ENCODE measurements at places on chromosomes 16 and 17. TPM values are rescaled to one million over a fixed set of nuclear protein-coding genes. Genes with fewer than 3 reads are reported as not detected.

ATP6V0C gene
- 99.7 TPM for polyA plus RNA-seq

DNA sequence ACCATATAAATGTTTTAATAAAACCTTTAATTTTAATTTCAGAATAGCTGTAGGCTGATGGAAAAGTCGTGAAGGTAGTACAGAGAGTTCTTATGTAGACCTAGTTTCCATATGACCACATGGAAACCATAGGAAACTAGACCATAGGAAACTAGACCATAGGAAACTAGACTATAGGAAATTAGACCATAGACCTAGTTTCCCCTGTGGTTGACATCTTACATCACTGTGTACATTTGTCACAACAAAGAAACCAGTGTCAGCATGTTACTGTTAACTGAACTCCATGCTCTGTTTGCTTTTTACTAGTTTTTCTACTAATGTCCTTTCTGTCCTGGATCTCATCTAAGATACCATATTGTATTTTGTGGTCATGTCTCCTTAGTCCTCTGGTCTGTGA is 14.6 kb downstream of the NUDT7 start:
- H3K4me3 ChIP-seq, result no peak overlapping the region
- peaks cover 14% of the 10 kb centered on the region for H3K36me3 ChIP-seq
- no peak for DNase-seq
- no peaks in the 10 kb centered on the region for H3K4me1 ChIP-seq
- H3K27me3 ChIP-seq, result no peaks in the 10 kb centered on the region

- peak overlapping the region; percentile 94 for H3K27ac ChIP-seq
- DNase-seq, result peak; percentile 94
- peak overlapping the region; percentile 86 for H3K4me3 ChIP-seq
- no peaks in the 10 kb centered on the region for H3K36me3 ChIP-seq
- H3K27me3 ChIP-seq, result no peaks in the 10 kb centered on the region
Observed at GRCh38 chr16:3020604-3021448, 658 bp downstream of the TNFRSF12A start.

CCDC137 gene
- 21.4 TPM for polyA plus RNA-seq

DNA sequence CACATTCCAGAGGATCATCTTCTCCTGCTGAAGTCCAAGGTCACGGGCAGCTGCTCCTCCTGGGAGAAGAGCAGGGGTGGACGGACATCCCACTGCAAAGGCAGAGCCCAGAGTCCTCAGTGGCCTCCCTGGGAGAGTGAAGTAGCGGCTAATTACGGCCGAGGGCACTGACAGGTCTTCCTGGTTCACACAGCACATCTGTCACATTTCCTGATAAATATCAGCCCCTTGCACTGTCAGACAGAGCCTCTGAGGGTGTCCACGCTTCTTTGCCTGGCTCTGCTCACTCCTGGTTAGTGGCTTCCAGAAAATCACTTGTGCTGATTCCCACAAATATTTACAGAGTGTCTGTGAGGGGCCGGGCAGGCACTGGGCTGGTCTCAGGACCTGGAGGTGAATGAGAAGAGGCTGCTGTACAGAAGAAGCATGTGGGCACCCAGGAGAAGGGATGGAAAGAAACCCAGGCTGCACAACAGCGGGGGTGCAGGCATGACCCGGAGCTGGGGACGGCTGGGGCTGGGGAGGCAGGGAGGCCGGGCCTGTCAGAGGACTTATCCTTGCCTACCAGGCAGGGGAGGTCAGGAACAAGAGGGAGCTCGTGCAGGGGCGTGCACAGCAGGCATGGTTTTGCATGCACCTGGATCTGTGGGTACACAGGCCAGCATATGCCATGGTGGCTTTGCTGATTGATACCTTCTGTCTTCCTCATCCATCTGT is 258.2 kb upstream of the TNRC6C start:
- no peak overlapping the region for H3K4me3 ChIP-seq
- no peaks in the 10 kb centered on the region for H3K27me3 ChIP-seq
- no peaks in the 10 kb centered on the region for H3K4me1 ChIP-seq

DNA sequence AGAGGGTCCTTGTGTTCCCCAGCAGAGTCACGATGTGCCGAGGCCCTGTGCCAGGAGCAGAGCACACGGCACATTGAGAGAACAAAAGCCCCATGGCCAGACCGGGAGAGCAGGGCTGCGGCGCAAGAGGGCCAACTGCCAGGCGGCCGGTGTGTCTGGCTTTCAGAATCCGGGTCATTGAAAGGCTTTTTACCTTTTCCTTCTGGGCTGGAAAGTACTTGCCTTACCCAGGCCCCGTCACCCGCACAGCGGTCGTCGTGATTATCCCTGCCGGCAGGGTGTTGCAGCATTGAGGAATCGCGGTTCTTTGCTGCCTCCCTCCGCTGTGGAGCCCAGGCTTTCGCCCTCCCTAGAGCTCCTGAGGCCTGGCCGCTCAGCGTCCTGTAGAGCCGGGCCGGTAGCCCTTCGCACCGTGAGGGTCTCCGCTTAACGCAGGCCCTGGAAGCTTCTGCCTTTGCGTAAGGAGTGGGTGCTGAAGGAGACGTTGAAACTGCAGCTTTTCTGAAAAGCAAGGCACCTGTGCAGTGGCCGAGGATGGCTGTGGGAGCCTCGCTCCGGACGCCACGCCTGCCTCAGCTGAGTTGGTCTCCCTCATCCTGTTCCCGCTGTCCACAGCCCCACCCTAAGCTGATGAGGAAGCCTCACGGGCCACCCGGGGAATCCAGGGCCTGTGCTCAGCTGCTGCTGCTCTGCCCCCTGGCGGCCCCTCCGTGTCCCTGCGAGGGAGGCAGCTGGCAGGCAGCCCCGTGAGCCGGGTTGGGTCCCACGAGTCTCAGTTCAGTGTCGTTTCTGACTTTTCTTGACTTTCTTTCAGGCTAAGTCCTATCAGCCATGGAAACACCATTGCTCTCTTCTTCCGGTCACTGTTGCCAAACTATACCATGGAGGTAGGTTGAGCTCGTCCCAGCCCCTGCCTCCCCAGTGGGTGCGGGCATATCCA is 8.6 kb upstream of the MC1R start:
- no peak overlapping the region for H3K27ac ChIP-seq
- no peak overlapping the region for H3K4me3 ChIP-seq
- peak; percentile 93 for DNase-seq

SCNN1G gene
- 0.03 TPM for polyA plus RNA-seq

SLC22A31 gene
- 5.6 TPM for polyA plus RNA-seq

- no peaks in the 10 kb centered on the region for H3K4me1 ChIP-seq
- no peak overlapping the region for H3K4me3 ChIP-seq
- no peak for DNase-seq
Observed at GRCh38 chr17:41324180-41325075, 8.9 kb upstream of the KRTAP17-1 start.

C16orf96 gene
- polyA plus RNA-seq, result 0.06 TPM

GRCh38 chr17:61412143-61412859 is 12.7 kb downstream of the TBX2 start:
- H3K4me3 ChIP-seq, result peak overlapping the region; percentile 51
- peak; percentile 95 for DNase-seq

- H3K27me3 ChIP-seq, result peaks cover 82% of the 10 kb centered on the region
- peaks cover 20% of the 10 kb centered on the region for H3K4me1 ChIP-seq
- peak overlapping the region; percentile 57 for H3K4me3 ChIP-seq
- H3K36me3 ChIP-seq, result no peaks in the 10 kb centered on the region
- no peak for DNase-seq
Observed at GRCh38 chr17:81388091-81388611, 7.1 kb upstream of the BAHCC1 start.

DNA sequence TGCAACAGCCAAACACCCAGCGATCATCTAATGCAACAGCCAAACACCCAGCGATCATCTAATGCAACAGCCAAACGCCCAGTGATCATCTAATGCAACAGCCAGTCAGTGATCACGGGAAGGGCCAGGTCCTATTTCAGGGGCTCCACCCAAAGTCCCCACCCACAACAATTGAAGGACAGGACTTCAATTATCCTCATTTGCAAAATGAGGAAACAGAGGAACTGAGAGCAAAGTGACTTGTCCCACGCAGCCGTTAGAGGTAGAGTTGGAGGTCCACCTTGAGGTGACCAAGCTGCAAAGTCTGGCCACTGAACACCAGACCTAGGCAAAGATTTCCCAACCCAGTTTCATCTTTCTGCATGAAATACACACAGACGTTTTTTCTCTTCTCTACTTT is 3.7 kb downstream of the ZG16B start:
- no peak overlapping the region for H3K4me3 ChIP-seq
- H3K4me1 ChIP-seq, result peaks cover 11% of the 10 kb centered on the region
- no peak overlapping the region for H3K27ac ChIP-seq
- H3K36me3 ChIP-seq, result no peaks in the 10 kb centered on the region
- H3K27me3 ChIP-seq, result peaks cover 20% of the 10 kb centered on the region

NPW gene
- 0.30 TPM for polyA plus RNA-seq

GRCh38 chr16:49964973-49965372 is 60.1 kb upstream of the CNEP1R1 start:
- H3K27ac ChIP-seq, result no peak overlapping the region
- no peaks in the 10 kb centered on the region for H3K36me3 ChIP-seq
- H3K4me3 ChIP-seq, result no peak overlapping the region
- DNase-seq, result no peak

GUCY2D gene
- polyA plus RNA-seq, result not detected

DNA sequence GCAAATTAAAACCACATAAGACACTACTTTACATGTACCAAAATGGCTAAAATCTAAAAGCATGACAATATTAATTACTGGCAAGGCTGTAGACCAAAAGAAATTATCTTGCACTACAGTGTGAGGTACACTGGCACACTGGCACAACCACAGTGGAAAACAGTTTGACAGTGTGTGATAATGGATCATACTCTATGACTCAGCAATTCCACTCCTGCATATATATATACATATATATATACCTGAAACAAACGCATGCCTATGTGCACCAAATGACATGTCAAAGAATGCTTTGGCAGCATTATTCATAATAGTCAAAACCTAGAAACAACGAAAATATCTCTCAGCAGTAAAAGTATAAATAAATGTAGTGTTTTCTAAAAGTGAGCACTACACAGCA is 4.6 kb upstream of the DYNLRB2 start:
- no peaks in the 10 kb centered on the region for H3K27me3 ChIP-seq
- no peak for DNase-seq
- H3K4me3 ChIP-seq, result no peak overlapping the region

GRCh38 chr16:70429888-70430666 is 8.8 kb downstream of the ST3GAL2 start:
- no peaks in the 10 kb centered on the region for H3K36me3 ChIP-seq
- H3K27me3 ChIP-seq, result no peaks in the 10 kb centered on the region
- DNase-seq, result no peak
- H3K27ac ChIP-seq, result peak overlapping the region; percentile 89
- H3K4me3 ChIP-seq, result no peak overlapping the region
- H3K4me1 ChIP-seq, result peaks cover 81% of the 10 kb centered on the region

GRCh38 chr17:76581515-76581914 is 4.1 kb downstream of the ST6GALNAC2 start:
- no peaks in the 10 kb centered on the region for H3K27me3 ChIP-seq
- H3K4me3 ChIP-seq, result no peak overlapping the region
- H3K4me1 ChIP-seq, result peaks cover 7% of the 10 kb centered on the region
- H3K27ac ChIP-seq, result no peak overlapping the region
- no peaks in the 10 kb centered on the region for H3K36me3 ChIP-seq
- DNase-seq, result no peak

CMTM2 gene
- 0.70 TPM for polyA plus RNA-seq

GRCh38 chr17:48910370-48910769 is 2.2 kb downstream of the UBE2Z start:
- peaks cover 72% of the 10 kb centered on the region for H3K4me1 ChIP-seq
- no peaks in the 10 kb centered on the region for H3K27me3 ChIP-seq
- no peak for DNase-seq
- peak overlapping the region; percentile 97 for H3K27ac ChIP-seq

DNA sequence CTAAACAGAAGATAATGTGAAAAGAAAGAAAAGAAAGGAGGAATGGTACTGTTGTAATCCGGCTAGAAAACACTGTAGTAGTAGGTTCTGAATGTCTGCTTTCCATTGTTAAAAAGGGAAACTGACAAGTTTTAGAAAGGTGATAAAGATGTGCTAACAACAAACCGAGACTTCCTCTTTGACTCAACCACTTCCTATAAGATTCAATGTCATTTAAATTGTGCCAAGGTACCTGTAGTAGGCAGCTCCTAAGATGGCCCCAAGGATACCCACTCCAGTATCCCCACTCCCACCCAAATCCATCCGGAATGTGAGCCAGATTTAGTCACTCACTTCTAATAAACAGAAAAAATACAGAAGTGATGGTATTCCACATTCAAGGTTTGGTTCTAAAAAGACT is 31.2 kb downstream of the XYLT1 start:
- H3K4me3 ChIP-seq, result no peak overlapping the region
- H3K27ac ChIP-seq, result peak overlapping the region; percentile 31
- no peaks in the 10 kb centered on the region for H3K27me3 ChIP-seq
- H3K4me1 ChIP-seq, result peaks cover 19% of the 10 kb centered on the region
- no peak for DNase-seq

GRCh38 chr16:69861292-69862030 is 89.7 kb upstream of the CLEC18A start:
- peak overlapping the region; percentile 60 for H3K27ac ChIP-seq
- no peaks in the 10 kb centered on the region for H3K27me3 ChIP-seq
- H3K4me3 ChIP-seq, result no peak overlapping the region
- DNase-seq, result no peak
- H3K4me1 ChIP-seq, result no peaks in the 10 kb centered on the region

PRCD gene
- polyA plus RNA-seq, result 28.9 TPM

DNA sequence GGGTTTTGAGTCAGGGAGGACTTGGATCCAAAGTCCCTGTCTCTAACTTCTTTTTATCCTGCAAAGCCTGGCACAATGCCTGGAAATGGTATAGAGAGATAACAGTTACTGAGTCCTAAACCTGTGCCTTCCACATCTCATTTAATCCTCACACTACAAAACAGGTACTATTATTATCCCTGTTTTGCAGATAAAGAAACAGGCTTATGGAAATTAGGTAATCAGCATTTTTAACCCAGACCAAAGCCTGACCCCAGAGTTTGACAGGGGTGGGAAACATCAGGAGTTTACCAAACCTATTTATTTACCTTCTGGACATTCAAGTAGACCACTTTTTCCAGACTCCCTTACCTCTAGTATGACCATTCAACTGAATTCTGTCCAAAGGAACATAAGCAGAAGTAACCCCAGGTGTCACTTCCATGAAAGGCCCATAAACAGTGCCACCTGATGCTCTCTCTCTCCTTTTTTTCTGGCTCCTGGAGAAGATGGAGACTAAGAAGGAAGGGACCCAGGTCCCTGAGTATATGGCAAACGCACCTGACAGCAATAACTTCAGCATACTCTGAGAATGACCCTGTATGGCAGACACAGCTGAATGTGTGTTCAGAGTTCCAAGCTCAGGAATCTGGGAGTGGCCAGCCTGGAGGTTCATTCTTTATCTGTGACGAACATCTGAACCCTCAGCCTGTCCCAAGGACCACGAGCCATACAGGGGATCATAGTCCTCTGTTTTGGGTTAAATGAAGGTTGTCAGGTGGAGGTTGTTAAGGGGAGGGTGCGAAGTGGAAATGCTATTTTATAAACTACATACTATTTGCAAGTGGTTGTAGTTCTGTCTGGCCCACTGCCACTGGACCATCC is 62.7 kb downstream of the HLF start:
- H3K4me3 ChIP-seq, result no peak overlapping the region
- H3K27ac ChIP-seq, result no peak overlapping the region
- H3K36me3 ChIP-seq, result no peaks in the 10 kb centered on the region
- no peaks in the 10 kb centered on the region for H3K27me3 ChIP-seq
- no peaks in the 10 kb centered on the region for H3K4me1 ChIP-seq

CTRB1 gene
- 2.7 TPM for polyA plus RNA-seq

TMEM95 gene
- not detected for polyA plus RNA-seq

MT1A gene
- polyA plus RNA-seq, result 14.2 TPM

CA4 gene
- polyA plus RNA-seq, result 1.7 TPM

CCL1 gene
- polyA plus RNA-seq, result not detected

SLC16A5 gene
- polyA plus RNA-seq, result 3.1 TPM

- H3K27ac ChIP-seq, result peak overlapping the region; percentile 66
- no peak for DNase-seq
- H3K36me3 ChIP-seq, result no peaks in the 10 kb centered on the region
- H3K4me3 ChIP-seq, result no peak overlapping the region
- H3K4me1 ChIP-seq, result peaks cover 64% of the 10 kb centered on the region
- H3K27me3 ChIP-seq, result no peaks in the 10 kb centered on the region
Observed at GRCh38 chr16:10846213-10846998, 27.8 kb upstream of the TVP23A start.

All from spleen (tissue), 13 donors.